ENCODE measurements at places on chromosomes 7 and 10. TPM values are rescaled to one million over a fixed set of nuclear protein-coding genes. Genes with fewer than 3 reads are reported as not detected.

GRCh38 chr7:41696323-41696916 lies 6.5 kb downstream of the INHBA start:
- peak; percentile 66 for DNase-seq

DNA sequence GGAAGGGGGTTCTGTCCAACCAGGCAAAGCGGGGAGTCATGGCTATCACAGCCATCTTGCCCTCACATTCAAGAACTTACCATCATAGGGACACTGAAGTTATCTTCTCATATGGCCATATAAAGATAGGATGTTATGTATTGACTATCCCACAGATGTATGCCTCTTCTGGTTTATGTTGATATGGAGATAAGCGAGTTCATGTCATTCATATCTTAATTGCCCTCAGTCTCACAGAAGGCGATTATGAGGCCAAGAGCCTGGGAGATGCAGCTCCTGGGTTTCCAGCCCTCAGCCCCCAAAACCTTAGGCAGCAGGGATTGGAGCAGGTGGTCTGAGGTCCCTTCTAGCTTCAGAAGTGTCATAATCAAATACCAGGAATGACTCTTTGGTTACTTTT lies 8.5 kb upstream of the ANKRD61 start:
- no peak for DNase-seq

- no peak for DNase-seq
Observed at GRCh38 chr10:112484399-112484798, 37.4 kb downstream of the VTI1A start.

- DNase-seq, result peak; percentile 32
Observed at GRCh38 chr7:149321978-149322541, 60.1 kb downstream of the ZNF783 start.

The PIK3CG gene
- total RNA-seq, result 51.2 TPM

GRCh38 chr7:380139-380485 lies 90.1 kb downstream of the FOXL3 start:
- no peak for DNase-seq

- no peak for DNase-seq
Observed at GRCh38 chr10:10644676-10645385, 372.8 kb upstream of the CELF2 start.

The SPDYE16 gene
- total RNA-seq, result under 0.01 TPM

GRCh38 chr7:129807863-129808262 lies 144.9 kb downstream of the UBE2H start:
- DNase-seq, result no peak

The HDAC9 gene
- 10.2 TPM for total RNA-seq

The SLC18A3 gene
- under 0.01 TPM for total RNA-seq

GRCh38 chr10:29285624-29286051 lies 3.2 kb upstream of the LYZL1 start:
- DNase-seq, result no peak

The EPDR1 gene
- 40.1 TPM for total RNA-seq

The ANKRD61 gene
- under 0.01 TPM for total RNA-seq

- DNase-seq, result no peak
Observed at GRCh38 chr10:29649561-29650551, 15.1 kb upstream of the SVIL start.

DNA sequence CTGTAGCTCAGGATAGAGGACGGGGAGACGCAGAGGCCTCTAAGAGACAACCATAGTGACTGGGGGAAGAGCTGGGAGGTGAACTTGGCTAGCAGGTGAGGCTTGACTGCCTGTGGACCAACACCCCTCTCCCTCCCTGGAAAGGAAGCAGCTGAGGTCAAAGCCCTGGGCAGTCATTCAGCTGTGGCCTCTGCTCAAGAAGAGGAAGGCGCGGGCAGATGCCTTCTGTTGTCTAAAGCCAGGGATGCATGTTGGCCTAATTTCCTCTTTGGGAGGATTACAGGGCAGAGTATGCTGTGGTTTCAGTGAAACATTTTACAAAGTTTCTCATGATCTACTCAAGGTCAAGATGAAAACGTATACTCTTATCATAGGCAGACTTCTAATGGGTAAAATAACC lies 327.1 kb downstream of the PRPF18 start:
- DNase-seq, result no peak

GRCh38 chr7:37491919-37492694 lies 43.4 kb upstream of the ELMO1 start:
- no peak for DNase-seq

DNA sequence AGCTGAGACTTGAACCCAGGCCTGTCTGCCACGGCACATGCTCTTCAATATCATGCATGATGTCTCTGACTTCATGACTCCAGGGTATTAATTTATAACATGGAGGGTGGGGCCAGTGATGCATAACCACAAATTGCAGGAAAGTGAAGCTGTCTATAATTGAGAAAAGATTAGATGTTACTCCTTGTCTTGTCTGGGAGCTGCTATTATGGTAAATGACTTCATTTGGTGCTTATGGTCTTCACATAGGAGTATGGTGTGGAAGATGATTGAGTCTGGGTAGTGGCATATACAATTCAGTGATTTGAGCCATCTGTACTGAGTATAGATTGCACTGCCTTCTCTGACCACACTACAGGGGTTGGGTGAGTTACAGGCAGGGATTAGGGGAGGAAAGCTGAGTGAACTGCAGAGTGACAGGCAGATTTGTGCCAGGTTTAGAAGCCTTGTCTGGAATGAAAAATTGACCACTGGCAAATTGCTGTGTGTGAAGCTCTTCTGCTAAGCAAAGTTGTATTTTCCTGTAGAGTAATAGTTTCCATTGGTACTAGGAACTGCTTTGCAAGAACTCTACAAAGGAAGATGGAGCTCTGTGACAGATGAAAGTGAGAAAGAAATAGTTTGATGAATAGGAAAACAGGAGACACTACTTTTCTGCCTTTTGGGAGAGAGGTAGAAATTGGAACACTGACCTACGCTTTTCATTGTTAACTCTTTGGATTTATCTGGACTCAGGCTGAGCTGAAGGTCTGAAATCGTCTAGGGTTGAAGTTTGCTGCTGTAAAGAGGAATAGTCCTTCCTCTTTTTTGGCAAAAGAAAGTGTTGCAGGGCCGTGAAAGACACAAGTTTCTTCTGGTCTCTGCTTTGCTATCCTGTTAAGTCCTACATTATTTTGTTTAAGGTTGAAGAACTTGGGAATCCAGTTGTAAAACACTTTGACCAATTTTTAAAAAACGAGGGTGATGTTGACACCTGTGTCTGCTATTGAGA lies 2.7 kb downstream of the SND1 start:
- no peak for DNase-seq

Measured in hematopoietic multipotent progenitor cell (in vitro differentiated cells).